Activated CD8-positive, alpha-beta T cell treated with anti-CD3 and anti-CD28 coated beads, Interleukin-2, amount 10 ng/mL, durations not matched to agents 7 days and 5 days (primary cell): ENCODE measurements at places on chromosomes 16 and 17.
A peak's percentile ranks its signal among the peaks of the same experiment; 100 is the strongest.

- peak; percentile 56 for DNase-seq
Observed at GRCh38 chr16:49921791-49922456, 66.0 kb upstream of the ZNF423 start.

- DNase-seq: no peak
Observed at GRCh38 chr16:78504401-78504851, 405.0 kb downstream of the WWOX start.

GRCh38 chr16:54503011-54503855, 216.6 kb upstream of the IRX3 start:
- DNase-seq: no peak

- no peak for DNase-seq
Observed at GRCh38 chr17:35630530-35631148, 43.5 kb downstream of the AP2B1 start.

DNA sequence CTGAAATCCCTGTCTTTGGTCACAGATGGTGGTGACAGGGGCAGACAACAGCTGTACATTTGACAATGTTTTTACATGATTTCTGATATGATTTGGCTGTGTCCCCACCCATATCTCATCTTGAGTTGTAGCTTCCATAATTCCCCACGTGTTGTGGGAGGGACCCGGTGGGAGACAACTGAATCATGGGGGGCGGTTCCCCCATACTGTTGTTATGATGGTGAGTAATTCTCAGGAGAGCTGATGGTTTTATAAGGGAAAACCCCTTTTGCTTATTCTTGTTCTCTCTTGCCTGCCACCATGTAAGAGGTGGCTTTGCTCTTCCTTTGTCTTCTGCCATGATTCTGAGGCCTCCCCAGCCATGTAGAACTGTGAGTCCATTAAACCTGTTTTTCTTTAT, 353.9 kb downstream of the CPPED1 start:
- no peak for DNase-seq

DNA sequence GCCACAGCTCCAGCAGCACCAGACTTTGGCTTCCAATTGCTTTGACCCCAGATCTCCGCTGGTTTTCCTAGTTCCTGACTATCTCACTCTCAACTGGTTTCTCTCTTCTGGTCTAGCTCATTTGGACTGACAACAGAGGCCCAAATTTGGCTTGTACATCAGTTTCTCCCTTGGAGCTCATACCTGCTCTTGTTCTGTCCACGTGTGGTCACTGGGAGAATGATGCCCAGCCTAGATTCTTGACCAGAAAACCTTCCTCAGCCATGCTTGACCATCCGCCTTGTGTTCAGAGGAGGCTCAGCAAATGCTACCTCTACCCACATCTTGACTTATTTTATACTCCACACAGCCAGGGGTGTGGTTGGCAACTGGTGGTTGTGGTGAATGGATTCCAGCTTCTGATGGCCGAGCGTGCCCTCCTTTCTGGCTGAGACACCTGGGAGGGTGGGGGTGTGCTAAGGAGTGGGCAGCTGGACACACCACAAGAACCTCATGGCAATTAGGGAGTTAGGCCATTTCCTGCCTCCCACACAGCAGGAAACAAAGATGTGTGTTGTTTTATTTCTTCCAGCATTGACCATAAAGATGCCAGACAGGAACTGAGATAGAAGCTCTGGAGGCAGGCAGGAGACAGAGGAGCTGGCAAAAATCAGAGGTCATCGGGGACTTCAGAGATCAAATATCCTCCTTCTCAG, 93.8 kb upstream of the FAM20A start:
- DNase-seq: no peak

GRCh38 chr16:81554979-81555378, 110.4 kb downstream of the CMIP start:
- DNase-seq: no peak

GRCh38 chr17:56824503-56824902, 9.2 kb downstream of the C17orf67 start:
- no peak for DNase-seq

DNA sequence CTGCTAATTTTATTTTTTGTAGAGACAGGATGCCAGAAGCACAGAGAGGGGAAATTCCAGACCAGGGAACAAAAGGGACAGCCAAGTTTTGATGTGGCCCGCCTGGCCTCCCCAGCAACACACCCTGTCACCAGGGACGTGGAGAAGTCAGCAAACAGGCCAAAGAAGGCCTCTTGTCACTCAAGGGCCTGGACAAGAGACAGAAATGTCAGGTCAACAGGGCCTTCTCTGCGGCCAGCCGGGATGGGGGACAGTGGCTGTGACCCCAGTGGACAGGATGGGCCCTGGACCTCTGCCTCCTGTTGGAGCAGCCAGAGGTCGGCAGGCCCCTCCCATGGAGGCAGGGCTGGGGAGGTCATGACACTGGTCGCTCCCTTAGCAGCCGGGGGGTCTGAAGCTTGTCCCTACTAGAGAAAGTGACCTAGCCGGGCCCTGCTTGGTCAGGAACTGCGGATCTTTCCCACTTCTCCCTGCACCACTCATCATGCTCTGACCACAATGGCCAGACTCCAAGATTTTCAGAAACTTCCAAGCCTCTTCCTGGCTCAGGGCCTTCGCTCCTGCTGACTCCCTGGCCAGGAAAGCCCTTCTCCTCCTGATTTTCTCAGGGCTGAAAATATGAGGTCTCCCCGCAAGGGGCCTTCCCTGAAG, 9.2 kb upstream of the TVP23A start:
- no peak for DNase-seq

GRCh38 chr16:964356-965035, 6.3 kb downstream of the LMF1 start:
- DNase-seq: no peak

- DNase-seq: no peak
Observed at GRCh38 chr16:80751167-80751566, 53.2 kb downstream of the CDYL2 start.

GRCh38 chr17:78105551-78105950, 23.0 kb downstream of the TMC6 start:
- no peak for DNase-seq

GRCh38 chr17:7560172-7561027, 1.3 kb upstream of the SENP3 start:
- peak; percentile 75 for DNase-seq

GRCh38 chr17:74595037-74595750, 3.1 kb upstream of the CD300LD start:
- no peak for DNase-seq

GRCh38 chr17:64418506-64419339, 28.1 kb upstream of the PECAM1 start:
- DNase-seq: no peak
